ENCODE measurements at places on chromosomes 7 and 10.

DNA sequence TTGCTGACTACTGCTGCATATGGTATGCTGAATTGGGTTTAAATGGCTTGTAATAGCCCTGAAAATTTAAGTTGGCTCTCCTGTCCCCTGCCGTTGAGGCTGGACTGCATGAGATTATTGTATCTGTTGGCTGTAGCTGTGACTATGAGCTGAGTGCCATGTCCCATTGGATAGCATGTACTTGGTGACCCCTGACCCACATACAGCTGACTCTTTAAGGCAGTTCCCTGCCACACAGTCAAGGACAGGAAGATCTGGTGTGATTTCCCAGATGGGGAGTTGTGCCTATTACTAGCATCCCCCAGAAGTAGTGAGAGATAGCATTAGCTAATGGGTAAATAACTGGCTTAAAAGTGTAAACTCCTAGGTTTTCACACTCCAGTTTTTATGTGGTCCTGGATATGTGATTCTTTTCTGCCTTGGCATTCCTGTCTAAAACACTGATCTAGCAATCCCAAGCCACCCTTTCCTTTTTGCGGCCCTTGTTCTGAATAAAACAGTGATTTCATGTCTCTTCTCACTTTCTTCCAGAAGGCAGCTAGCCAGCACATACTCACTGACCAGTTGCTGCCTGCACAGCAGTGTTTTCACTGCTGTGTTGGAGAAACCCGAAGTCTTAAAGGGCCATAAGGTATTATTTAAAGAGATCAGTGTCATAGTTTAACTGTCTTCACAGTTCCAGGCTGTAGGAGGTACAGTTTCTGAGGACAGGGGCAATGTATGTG is 35.9 kb downstream of the LRRC4 start:
- DNase-seq: no peak

GRCh38 chr7:158301207-158301606 is 286.4 kb downstream of the PTPRN2 start:
- DNase-seq: no peak

- no peak for DNase-seq
Observed at GRCh38 chr7:141389140-141389796, 161.9 kb upstream of the AGK start.

DNA sequence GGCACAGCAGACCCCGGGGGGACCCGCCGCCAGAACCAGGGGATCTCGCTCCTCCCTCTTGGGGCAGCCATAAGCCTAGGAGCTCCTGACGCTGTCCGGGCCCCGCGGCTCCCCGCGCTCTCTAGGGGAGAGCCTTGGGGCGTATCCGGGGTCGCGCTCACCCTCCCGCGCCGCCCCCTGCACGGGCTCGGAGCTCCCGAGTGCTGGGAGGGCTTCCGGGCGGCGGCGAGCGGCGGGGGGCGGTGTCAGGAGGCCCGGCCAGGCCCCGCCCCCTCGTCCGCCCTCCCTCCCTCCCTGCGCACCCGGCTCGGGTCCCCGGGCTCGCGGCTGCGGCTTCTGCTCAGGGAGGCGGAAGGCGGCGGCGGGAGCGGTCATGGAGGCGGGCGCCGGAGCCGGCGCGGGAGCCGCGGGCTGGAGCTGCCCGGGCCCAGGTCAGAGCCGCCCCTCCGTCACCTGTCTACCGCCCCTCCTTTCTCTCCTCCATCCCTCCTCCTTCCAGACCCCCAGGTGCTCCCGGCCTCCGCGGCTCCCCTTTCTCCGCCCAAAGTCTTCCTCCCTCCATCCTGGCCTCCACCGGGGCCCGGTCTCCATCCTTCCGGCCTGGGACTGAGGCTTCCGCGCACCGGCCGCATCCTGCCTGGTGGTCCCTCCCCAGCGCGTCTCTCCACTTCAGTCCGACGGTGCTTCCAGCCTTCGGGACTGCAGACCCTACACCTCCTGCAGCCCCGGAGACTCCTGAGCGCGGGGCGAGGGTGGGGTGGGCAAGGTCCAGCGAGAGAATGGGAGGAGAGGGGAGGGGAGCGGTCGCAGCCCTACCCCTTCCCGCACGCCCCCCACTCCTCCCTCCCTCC is at the start of gene CCDC136:
Gene CCDC136 (plus strand): TSS at position 848 of the 851 bp plus-strand sequence. CDS start 444 bp downstream, outside the sequence.
- no peak for DNase-seq

- DNase-seq: no peak
Observed at GRCh38 chr10:50310560-50311174, 59.4 kb upstream of the ASAH2 start.

DNA sequence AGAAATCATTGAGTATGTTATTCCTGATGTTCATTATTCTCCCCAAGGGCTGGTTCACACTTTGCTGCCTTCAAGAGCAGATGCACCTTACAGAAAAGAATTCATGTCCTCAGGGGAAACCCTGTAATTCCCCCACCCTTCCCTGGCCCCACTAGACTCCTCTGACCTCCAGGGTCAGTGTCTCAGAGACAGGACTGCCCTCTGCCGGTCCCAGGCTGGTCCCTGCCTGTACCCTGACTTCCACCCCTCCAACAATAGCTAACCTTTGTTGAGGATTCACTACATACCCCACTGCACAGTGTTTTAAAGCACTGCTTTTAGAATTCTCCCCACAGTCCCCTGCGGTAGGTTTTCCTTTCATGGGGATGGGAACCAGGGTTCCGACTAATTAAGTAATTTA is 4.4 kb upstream of the SEPHS1 start:
- DNase-seq: no peak

DNA sequence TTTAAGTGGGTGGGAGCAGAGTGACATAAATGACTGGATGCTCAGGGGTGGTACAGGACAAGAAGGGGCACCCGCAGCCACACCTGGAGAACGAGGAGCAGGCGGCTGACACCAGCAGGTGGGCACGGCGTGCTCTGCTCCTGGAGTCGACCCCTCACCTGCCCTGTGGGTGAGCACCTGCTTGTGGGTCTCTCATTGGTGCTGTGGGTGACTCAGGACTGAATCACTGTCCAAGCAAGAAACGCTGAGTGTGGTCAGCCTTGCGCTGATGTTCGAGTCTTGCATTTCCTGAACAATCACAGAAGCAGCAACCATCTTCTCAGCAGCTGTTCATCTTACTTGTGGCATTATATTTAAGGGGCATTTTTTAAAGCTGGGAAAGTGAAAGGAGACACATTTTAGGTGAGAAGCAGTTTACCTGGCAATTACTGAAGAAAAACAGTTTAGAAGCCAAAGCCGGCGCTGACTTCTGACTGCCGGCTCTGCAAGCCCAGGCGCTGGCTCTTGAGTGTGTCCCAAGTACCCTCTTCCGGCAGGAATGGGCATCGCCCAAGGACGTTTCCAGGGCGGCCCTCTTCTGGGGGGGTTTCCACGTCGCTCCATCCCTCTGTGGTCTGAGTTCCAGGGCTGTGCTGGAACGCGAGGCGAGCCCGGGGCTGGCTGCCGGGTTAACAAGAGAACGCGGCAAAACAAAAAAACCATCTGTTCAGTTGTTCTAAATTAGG is 145.2 kb upstream of the PFKP start:
- no peak for DNase-seq

DNA sequence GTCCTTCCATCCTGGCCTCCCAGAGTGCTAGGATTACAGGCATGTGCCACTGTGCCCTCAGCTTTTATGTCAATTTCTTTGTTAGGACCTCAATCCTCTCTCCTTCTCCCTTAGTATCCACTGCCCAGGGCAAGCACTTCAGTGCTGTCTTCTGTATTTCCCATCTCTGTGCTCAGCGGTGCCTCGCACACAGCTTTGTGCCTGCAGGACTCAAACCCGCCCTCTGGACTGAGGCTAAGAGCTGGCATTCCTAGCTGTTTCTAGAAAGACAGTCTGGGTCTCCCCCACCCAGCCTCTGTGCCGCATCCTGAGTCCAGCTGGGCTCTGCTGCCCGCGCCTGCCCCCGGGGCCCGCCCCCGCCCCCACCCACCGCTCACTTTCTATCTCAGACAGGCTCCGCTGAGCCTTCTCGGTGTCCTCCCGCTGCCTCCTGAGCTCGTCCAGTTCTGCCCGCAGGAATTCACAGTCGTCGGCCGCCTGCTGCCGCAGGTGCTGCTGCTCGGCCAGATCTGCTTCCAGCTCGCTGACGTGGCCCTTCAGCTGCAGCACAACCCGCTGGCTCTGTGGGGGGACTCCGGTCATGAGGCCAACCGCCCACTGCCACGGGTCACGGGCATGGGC is 67.3 kb downstream of the SPDYE5 start:
- no peak for DNase-seq

DNA sequence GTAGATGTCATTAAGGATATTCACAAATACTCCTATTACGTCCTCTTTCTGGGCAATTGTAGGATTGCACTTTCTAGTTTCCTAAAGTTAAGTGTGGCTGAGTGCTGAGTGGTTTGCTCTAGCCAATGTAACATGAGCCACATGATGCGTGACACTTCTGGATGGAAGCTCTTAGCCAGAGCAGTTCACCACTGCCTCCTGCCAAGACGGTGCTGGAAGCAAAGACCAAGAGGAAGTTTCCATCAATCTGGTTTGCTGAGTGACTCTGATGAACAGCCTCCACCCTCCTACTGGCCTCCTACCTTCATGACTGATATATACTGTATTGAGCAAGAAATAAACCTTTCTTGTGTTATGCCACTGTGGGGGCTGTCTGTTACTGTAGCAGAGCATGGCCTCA is 318.1 kb downstream of the KCNMA1 start:
- DNase-seq: peak; percentile 58

DNA sequence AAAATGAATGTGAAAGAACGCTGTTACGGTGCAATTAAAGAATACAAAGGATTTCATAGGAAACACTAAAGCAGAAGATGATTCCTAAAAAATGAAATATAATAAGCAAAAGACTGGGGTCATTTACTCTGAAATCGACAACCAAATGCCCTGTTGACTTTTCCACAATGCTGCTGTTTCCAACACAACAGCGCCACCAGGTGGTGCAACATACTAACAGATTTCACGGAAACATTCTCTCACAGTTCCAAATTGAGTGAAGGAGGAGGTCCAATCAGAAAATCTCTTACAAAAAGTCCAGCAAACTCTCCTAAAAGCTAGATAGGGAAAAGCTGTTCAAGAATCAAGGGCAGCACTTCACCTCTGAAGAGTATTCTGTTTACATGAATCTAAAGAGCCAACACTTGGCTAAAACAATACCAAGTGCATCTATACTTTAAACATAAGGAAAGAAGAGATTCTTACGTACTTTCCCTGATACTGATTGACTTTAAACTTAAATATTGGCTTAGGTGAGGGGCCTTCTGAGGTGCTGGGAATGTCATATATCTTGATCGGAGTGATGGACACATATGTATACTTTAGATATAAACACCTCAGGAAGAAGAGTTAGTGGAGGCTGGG is 55.9 kb downstream of the UPF2 start:
- DNase-seq: peak; percentile 32

DNA sequence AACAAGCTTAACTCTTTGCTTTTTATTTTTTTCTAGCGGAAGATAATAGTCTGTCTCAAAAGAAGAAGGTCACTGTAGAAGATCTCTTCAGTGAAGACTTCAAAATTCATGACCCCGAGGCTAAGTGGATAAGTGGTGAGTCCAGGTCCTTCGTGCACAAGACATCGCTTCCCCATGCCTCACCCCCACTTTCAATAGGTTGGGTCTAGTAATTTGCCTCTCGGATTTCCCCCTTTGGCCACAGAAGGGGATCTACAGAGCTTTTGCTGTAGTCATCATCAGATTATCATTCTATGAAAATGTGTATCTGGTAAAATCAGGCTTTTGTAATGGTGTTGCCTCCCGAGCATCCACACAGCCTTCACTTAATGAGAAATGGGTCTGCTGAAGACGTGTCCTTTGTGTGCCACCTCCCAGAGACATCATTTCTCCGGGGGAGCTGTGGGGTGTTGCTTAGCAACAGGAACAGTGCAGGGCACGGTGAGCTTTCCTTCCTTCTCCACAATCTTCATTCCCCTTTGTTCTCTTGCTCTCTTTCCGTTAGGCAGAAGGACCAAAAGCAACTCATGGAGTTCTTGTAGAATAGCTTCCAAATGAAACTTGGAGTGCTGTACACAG is 422.8 kb downstream of the DPP6 start:
- DNase-seq: no peak

- no peak for DNase-seq
Observed at GRCh38 chr10:85927952-85928665, 438.5 kb downstream of the GRID1 start.

- DNase-seq: no peak
Observed at GRCh38 chr10:89419548-89419947, 5.2 kb downstream of the IFIT5 start.

Measured in NCI-H446 treated with DMSO at 0.1 percent for 48 hours (cell line).